Testis (tissue), 5 donors: ENCODE measurements at places on chromosomes 1 and 21. TPM values are rescaled to one million over a fixed set of nuclear protein-coding genes. Genes with fewer than 3 reads are reported as not detected.

Gene APOBEC4
- 23.7 TPM for polyA plus RNA-seq

Gene NEK2
- polyA plus RNA-seq = 126 TPM

Gene PUM1
- polyA plus RNA-seq = 41.3 TPM

Gene CRNN
- not detected for polyA plus RNA-seq

Gene SYT2
- 2.1 TPM for polyA plus RNA-seq

Gene KCNH1
- 4.2 TPM for polyA plus RNA-seq

Gene CCDC27
- 28.4 TPM for polyA plus RNA-seq

Gene C1orf141
- polyA plus RNA-seq = 10.1 TPM

Gene CD34
- 70.7 TPM for polyA plus RNA-seq

Gene TRPM2
- polyA plus RNA-seq = 4.9 TPM
